ENCODE measurements at places on chromosomes 2 and 18.

- DNase-seq, result no peak
Measured at GRCh38 chr2:102418421-102418961, 4.5 kb upstream of the IL18RAP start.

DNA sequence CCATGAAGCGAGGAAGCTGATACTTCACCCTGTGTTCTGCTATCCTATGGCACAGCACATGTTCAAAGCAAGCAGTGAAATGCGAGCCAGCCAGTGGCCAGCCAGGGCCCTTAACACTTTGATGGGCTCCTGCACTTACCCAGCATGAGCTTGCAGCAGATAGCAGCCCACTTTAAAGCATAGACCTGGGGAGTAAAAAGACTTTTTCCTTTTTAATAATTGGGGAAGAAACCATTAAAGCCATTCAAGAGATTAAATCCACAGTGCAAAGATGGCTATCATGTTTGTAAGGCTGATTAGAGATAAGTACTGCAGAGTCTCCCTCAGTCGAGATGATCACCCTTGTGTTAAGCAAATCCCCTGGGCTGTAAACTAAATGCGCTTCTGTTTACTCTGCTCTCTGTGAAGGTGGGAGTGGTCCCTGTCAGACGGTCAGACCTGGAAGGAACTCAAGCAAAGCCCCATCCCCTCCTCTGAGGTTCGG, 15.7 kb downstream of the CCBE1 start:
- DNase-seq, result peak; percentile 57

DNA sequence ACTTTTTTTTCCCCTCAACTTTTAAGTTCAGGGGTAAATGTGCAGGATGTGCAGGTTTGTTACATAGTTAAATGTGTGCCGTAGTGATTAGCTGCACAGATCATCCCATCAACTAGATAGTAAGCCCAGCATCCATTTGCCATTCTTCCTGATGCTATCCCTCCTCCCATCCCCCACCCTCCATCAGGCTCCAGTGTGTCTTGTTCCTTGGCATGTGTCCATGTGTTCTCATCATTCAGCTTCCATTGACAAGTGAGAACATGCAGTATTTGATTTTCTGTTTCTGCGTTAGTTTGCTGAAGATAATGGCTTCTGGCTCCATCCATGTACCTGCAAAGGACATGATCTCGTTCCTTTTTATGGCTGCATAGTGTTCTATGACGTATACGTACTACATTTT, 47.2 kb upstream of the STON1 start:
- no peak for DNase-seq

GRCh38 chr2:133390156-133390555, 178.1 kb downstream of the NCKAP5 start:
- DNase-seq, result no peak

DNA sequence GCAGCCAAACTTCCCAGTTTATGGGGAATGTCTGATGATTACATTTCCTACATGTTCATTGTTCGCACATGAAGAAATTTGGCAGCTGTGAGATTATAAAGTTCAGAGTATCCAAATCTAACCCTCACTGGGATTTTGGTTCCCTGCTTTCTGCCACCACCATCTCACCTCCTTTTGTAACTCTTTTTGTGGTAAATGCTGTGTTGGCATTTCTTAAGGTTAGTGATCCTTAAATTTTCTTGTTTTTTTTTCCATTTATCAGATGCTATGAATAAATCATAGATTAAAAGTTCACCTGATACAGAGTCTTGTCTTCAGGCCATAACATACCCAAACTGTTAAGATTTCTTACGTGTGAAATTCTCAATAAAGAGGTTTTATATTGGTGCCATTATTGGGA, 8.5 kb upstream of the TBR1 start:
- no peak for DNase-seq

- DNase-seq, result no peak
Measured at GRCh38 chr2:215882689-215883088, 130.7 kb downstream of the MREG start.

DNA sequence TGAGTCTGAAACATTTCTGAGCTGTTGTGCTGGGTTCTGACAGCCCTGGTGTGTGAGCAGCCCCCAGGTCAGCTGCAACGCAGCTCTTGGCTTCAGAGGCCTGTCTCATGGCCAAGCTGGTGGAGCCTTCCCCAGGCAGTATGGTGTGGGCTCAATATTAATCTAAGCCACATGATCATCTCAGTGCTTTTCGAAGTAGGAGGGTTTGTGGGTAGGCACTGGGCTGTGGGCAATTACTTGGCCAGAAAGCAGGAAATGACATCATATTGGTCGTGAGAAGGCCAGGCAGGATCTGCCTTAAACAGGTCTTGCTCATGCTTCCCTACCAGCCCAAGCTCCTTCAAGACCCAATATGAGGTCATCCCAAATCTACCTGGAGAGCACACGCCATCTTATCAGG, 26.9 kb downstream of the LOXHD1 start:
- no peak for DNase-seq

DNA sequence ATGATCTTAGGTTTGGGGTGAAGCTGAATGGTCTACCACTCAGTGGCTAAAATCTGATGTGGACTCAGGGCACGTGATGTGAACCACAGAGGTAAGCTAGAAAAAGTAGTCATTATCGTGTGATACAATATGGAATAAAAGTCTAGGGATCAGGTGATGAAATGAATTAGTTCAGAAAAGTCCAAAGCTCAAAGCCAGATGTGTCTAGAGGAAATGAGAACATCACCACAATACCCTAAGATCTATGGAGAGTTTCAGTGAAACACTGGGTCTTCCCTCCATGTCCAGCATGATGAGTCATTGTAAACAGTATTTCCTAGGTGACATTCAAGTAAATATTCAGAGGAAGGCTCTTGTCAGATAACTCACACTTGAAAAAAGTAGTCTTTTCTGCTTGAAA, 1257.4 kb upstream of the ZEB2 start:
- no peak for DNase-seq

DNA sequence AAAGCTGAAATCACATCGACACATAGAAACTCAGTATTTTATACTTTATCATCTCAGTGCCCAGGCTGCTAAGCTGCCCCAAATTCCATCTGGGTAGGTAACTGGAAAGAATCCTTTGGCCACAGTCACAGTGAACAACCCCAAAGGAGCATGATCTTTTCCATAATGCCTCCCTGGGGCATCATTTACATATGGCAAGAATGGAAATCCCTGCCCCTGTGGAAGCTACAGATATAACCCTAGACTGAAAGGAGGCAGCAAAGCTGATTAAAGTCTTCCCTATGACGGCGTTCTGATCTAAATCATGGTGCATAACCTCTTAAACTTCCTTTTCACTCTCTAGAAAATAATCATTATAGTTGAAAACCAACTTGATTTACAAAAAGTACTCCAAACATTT, 41.5 kb downstream of the MAP3K19 start:
- peak; percentile 52 for DNase-seq

- DNase-seq, result no peak
Measured at GRCh38 chr2:156526950-156527636, 90.9 kb downstream of the GPD2 start.

DNA sequence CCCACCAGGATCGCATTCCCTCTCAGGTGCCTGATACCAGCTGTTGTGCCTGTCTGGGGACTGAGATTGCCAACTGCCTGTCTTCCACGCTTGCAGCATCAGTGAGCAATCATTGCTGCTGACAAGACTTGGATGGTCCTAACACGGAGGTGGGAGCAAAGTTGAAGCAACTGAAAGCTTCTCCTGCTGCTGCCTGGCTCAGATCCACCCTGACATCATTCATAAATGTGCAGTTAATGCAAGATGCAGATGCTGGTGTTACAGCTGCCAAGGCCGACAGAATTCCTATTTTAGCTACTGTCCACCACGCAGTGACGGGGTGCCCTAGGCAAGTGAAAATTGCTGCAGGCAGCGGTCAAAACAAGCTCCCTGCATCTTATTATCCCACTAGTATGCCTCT, 131.4 kb downstream of the VWC2L start:
- no peak for DNase-seq

DNA sequence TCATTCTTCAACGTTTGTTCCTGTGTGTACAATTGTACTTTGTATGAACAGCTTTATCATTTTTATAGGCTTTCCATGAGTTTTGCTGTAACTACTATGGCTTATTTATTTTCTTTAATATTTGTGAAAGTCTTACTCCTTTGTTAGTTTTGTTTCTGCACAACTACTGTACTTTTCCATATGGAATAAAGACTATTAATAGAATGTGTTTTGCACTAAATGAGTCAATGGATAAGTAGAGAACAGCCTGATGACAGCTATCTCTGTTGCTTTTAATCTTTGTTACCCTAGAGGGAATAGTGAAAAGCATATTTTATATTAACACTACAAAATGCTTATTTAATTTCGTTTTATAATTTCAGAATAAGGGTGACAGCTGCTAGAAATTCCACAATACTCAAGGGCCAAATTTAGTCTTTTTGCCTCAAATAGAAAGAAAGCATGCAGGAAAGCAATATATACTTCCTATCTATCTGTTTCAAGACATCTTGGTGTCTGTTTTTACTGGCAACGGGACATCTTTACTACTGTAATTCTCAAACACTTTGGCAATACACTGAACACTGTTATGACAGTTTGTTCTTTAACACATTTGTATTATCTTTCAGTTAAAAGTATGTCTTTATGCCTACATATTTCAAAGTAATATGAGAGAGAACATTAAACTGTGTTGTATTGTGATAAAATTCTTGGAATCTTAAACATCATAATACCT, 53.9 kb downstream of the WDSUB1 start:
- no peak for DNase-seq

DNA sequence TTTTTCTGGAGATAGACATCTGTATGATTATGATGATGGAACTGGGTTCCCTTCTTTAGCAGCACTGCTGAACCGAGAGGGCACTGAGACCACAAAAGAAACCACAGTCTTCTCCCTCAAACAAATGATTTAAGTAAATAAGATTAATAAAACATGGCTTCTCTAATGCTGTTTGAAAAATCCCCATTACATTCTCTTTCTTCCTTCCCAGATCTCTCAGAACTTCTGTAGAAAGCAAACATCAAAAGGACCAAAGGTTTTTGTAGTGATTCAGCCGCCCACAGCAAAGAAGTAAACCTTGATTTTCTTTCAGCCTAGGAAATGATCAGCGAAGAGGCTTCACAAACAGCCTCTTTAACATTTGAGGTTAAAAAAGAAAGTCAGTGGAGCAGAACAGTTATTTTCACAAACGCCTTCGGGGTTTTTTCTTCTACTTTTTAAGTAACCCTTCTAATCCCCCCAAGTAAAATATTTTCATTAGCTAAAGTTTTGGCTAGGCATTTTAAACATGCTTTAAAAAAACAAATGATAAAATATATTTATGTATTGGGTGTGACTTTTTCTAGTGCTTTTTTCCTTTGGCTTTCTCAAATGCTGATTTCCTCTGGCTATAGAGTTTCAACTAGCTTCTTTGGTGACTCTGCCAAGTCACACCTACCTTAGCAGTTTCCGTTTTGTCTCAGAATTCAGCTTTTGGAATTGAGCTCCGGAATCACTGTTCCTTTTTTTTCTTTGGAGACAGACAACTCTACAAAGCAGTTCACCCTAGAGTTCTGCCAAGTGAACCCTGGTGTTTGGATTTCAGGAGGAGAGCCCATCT, 89.6 kb downstream of the UPP2 start:
- DNase-seq, result no peak

DNA sequence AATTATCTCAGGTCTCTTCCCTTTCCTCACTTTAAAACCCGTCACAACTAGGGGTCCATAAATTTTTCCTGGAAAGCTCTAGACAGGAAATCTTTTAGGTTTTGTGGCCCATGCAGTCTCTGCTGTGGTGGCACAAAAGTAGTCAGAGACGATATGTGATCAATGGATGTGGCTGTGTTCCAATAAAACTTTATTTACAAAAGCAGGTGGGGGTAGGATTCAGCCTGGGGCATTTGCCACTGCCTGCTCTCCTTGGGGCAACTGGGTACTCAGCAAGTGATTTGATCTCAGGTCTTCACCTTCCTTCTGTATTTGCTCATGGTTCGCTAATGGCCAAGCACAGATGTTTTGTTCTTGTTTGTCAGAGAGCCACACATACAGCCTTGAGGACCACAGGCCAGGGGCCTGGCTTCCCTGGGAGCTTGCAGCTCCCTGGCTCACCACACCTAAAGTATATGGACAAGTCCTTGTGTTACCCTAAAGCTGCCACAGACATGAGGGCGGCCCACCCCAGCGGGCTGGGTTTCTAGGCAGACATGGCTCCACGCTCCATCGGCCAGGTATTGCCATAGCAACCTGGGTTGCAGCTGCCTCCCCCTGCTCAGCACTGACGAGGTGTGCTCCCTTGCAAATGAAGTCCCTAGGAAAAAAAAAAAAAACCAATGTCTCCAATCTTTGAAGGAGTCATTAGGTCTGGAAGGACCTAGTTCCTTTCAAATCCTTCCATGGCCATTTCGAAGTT, 89.7 kb upstream of the YWHAQ start:
- DNase-seq, result no peak

DNA sequence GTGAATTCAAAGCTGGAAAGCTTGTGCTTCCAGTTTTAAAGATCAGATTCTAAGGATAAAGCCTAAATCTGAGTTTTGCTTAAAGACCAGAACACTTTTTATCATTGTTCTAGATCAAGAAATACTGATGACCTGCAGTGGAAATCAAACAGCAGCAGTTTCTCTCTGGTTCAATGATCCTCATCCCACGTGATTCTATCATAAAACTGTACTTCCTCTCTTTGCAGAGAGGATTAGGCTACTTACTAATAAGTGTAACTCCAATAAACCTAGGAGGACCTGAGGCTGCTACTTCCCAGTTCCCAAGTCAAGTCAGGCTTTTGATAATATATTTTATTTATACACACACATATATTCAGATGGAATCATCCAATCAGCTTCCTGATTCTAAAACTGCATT, 81.9 kb downstream of the TCF4 start:
- no peak for DNase-seq

- no peak for DNase-seq
Measured at GRCh38 chr2:137950238-137950637, 14.0 kb upstream of the HNMT start.

GRCh38 chr18:48027401-48027963, 97.0 kb upstream of the SMAD2 start:
- DNase-seq, result no peak

DNA sequence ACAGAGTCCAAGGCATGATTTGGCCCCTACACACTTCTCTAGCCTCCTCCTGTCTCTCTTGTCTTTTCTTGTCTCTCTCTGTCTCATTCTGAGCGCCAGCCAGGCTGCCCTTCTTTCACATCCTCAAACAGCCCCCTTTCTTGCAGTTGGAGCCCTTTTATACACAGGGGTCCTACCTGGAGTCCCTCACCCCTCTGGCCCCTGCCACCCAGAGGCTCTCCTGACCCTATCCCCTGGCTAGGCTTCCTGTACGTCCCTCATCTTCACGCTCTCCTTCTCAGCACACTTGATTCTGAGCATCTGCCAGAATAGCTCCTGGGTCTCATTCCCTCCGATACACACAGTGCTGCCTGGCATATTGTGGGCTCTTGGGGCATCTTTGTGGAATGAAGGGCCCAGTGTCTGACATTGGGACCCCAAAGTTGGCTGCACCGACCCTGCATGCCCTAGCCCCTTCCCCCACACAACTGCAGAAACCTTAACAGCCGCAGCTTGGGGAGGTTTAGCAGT, 261.9 kb downstream of the DYSF start:
- DNase-seq, result no peak

DNA sequence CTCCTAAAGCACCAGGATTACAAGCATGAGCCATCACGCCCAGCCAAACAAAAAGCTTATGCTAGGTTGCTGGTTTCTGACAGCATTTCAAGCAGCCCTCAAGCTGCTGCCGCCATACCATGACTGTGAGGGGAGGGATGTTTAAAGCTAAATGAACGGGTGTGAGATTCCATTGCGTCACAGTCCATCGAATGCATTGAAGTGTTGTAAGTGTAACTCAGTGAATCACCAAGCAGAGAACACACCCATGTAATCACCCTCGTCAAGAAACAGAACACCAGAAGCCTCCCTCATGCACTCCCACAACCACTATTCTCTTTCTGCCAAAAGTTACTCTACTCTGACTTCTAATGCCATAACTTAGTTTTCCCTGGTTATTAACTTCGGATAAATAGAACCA, 32.8 kb upstream of the MC5R start:
- no peak for DNase-seq
